Activated naive CD8-positive, alpha-beta T cell treated with anti-CD3 and anti-CD28 coated beads, Interleukin-2, amount 50 U/mL, for 16 hours (primary cell): ENCODE measurements at places on chromosomes 1 and 21.

DNA sequence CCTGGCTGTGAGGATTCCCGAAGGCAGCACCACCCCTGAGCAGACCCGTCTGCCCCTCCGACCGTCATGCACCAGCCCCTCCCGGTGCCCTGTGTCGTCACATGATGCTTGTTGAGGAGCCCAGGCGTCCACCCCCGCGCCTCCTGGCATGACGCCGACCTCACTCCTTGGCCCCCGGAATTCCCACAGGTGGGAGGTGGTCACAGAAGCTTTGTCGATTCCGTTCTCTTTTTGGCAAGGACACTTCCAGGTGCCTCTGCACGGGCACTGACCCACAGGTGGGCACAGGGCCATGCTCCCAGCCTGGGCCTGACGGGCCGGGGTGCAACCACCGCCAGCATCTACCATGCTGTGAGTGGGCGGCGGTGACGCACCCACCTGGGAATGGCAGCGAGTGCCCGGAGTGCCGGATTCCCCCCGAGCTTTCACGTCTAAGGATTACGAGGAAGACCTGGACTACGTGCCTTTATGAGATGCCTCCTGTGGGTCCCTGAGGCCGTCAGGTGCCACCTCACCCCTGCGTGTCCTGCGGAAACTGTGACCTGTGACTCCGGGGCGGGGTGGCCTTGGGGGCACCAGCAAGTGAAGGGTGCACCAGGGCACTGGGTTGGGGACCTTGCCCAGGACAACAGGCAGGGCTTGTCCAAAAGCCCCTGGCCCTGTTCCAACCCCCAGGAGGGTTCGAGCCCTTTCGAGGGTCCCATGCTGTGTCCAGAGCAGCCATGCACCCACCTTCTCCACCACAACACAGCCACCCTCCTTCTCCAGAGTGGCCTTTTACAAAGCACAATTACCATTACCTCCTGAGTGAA, 31.4 kb upstream of the COL6A1 start:
- DNase-seq = no peak

GRCh38 chr21:18252680-18253079, 8.0 kb downstream of the CHODL start:
- no peak for DNase-seq

DNA sequence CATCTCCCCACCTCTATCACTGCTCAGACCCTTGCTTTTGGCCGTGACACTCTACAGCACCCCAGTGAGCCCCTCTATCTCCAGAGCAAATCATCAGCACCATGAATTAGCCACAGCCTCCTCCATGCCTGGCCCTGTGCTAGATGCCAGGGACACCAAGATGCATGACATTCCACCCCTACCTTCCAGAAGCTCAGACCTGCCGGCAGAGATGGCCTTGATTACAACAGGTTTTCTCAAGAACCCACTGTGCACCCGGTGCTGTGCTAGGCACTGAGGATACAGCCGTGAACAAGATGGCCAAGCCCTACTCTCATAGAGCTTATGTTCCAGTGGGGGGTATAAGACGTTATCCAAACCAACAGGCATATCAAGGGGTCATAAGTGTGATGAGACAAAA, 30.6 kb downstream of the CDK18 start:
- DNase-seq = no peak

GRCh38 chr1:167898578-167899222, 15.2 kb downstream of the ADCY10 start:
- DNase-seq = no peak

DNA sequence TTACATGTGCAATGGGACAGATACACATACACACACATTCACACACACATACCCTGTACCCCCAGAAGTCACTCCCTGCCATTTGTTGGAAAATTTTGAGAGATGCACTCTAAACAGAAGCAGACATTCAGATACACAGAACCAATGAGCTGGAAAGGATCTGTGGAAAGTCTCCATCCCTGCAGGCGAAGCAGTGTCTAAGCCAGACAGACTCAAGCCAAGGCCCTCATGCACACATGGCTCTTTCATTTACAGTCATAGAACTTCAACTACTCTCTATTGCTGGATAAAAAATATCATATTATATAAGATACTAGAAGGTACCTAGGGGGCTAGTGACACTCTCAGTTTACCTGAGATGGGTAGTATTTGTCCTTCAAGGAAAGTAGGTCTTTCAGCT, 7.3 kb upstream of the SEC16B start:
- no peak for DNase-seq

DNA sequence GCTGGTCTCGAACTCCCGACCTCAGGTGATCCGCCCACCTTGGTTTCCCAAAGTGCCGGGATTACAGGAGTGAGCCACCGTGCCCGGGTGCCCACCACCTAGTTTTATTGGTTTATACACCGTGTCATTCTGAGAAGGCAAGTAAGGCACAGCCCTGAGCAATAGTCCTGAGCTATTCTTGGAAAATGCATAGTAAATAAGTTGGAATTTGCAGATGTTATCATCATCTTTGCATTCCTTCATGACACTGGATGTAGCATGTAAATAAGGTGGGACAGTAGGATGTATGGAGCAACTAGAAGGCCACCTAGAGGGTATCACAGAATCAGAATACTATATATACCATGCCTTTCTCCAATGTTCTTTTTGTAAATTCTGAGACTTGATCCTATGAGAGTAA, 11.0 kb downstream of the TOR1AIP2 start:
- no peak for DNase-seq

DNA sequence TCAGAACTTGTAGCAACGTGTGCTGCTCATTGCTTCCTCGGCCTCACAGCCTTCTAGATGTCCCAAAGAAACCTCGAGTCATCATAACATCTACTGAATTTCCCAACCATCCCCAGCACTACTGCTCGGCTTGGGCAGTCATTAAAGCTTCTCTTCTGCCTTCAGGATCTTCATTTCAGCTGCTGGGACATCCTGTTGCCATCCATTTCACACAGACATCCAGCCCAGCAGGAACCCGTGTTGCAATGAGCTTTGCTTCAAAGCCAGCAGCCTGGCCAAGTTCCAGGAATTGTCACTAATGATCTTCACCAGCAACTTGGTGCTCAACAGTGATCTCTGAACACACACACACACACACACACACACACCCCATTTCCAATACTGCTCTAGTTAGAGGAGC, 18.5 kb downstream of the WLS start:
- no peak for DNase-seq

DNA sequence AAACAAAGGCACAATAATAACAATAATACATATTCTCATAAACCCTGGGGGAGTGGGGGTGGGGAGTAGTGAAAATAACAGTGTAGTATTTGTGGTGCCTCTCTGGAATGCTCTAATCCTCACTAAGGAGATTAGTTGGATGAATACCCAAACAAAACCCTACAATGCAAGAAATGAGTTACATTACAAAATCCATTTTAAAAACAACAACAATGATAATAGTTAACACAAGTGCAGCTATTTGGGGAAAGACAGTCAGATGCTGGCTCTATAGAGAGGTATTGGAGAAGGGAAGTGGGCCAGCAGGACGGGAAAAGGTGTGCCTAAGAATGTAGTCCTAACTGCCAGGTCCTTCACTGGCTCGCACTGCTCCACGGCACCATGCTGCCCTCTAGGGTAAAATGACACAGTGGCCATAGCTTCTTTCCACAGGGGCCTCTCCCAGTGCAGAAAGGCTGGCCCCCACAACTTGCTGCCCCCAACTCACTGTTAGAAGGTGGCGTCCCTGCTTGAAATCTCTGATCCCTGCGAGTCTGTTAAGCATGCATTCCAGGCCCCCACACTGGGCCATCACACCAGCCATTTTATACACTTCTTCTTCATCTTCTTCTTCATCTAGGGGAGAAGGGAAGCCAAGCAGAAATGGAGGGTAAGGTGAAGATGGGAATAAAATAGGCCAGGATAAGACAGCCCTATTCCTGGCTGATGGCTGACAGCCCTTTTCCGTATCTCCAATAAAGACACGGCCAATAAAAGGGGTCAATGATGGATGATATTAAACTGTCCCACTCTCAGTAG, 113.8 kb downstream of the UBR4 start:
- no peak for DNase-seq

GRCh38 chr1:169739980-169740379, 6.1 kb upstream of the SELE start:
- DNase-seq = no peak

GRCh38 chr1:243946253-243946652, 96.2 kb upstream of the AKT3 start:
- DNase-seq = no peak

DNA sequence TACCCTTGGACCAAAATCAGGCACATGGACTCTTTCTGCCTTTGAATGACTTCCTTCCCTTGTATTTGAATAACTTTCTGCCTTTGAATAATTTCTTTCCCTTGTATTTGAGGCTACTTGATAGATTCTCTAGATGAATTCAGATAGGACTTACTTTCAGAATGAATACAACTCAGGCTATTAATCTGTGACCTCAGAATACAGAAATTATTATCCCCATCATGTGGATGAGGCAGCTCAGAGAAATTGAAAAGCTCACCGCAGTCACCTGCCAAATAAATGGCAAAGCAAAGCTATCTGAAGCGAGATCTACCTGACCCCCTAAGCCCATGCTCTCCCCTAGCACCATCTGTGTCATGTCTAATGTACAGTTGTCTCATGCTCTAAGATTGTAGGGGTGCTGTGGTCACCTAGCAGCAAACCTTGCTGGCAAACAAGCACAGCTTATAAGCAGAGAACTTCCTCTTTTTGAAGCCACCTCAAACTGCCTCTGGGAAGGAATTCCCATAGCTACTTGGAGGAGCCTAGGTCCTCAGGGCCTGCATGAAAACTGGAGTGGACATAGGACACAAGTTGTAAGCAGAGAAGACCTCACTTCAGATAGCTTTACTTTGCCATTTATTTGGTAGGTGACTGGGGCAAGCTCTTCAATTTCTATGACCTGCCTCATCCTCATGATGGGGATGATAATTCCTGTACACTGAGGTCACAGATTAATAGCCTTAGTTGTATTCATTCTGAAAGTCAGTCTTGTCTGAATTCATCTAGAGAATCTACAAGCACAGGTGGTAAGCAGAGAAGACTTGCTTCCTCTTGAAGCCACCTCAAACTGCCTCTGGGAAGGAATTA, 66.1 kb downstream of the FASLG start:
- no peak for DNase-seq

GRCh38 chr1:15107911-15108310, 45.6 kb upstream of the TMEM51 start:
- DNase-seq = no peak
